ENCODE measurements at places on chromosomes 5 and 9.

DNA sequence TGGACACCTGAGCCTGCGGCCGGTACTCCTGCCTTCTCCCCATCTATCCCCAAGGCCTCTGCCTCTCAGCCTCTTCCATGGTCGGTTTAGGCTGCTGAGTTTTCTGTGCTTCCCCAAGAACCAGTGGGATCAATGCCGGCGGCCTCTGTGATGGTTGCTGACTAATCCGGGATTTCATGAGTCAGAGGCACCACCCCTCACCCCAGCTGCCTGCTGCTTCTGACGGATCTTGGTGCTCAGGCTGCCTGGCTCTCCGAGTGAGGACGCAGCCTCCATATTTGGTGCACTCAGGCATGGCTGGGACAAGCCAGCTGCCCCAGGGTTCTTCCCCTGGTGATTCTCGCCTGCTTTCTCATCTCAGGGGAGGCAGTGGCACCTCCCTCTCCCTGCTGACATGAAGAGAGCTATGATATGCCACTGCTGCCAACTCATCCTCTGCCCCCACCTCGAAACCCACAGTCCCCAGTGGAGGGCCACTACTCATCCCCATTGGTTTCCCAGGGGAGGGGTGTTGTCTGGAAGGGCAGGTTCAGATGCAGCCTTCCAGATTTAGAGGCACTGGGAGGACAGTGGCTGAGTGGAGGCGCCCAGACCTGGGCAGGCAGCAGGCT, 3.3 kb upstream of the MAN1B1 start:
- DNase-seq: peak; percentile 100

DNA sequence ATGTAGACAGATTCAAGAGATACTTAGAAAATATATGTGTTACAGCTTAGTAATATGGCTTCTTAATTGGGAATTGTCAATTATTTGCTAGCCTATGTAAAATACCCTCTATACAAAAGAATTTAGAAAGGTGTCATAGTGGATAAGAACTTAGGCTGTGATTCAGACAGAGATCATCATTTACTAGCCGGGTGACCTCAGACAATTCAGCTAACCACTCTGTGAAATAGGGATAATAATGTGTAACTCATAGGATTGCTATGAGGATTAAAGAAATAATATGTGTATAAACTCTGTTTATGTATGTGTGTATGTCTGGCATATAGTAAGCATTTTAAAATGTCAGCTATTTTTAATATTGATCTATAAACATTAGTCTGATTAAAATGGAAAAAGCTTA, 5.9 kb upstream of the LARS1 start:
- peak; percentile 90 for DNase-seq

DNA sequence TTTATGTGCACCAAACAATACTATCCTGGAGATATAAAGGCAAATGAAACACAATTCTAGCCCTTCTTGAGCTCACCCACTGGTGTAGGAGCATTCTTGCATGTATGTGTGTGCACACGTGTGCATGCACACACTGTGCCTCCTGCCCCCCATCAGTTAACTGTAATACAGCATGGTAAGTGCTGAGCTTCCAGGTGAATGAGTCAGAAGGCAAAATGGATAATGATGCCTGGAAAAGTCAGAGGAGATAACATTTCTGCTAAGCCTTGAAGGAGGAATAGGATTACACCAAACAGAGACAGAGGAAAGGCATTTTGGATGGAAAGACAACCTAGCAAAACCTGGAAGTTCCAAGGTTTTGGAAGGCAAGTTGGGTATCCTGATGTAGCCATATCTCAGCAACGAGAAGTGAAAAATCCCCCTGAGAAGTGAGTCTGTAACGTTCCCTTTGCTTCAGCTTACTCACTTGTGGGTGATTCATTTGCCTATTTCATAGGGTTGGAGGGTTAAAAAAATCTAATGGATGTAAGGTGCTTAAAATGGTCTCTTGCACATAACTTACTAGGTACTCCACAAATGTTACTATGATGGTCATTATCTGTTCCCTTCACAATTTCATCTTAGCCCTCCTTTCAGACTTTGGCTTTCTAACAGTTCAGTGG, 101.4 kb upstream of the STC2 start:
- DNase-seq: peak; percentile 52

DNA sequence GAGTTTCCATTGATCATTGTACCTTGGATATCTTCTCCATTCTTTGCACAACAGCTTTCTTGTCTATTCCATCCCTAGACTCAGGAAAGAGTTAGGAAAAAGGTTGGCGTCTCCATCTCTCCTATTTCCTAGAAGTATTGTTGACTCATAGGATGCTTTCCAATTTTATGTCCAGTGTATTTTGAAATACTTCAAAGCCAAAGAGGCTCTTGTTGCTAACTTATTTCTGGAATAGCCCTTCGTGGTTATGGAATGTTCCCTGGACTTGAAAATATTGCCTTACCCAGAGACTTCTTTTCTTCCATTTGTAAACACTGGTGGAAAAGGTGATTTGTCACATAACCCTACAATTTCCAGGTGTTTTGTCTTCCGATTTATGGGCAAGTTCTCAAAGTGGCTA, 402.3 kb upstream of the ZNF608 start:
- no peak for DNase-seq

DNA sequence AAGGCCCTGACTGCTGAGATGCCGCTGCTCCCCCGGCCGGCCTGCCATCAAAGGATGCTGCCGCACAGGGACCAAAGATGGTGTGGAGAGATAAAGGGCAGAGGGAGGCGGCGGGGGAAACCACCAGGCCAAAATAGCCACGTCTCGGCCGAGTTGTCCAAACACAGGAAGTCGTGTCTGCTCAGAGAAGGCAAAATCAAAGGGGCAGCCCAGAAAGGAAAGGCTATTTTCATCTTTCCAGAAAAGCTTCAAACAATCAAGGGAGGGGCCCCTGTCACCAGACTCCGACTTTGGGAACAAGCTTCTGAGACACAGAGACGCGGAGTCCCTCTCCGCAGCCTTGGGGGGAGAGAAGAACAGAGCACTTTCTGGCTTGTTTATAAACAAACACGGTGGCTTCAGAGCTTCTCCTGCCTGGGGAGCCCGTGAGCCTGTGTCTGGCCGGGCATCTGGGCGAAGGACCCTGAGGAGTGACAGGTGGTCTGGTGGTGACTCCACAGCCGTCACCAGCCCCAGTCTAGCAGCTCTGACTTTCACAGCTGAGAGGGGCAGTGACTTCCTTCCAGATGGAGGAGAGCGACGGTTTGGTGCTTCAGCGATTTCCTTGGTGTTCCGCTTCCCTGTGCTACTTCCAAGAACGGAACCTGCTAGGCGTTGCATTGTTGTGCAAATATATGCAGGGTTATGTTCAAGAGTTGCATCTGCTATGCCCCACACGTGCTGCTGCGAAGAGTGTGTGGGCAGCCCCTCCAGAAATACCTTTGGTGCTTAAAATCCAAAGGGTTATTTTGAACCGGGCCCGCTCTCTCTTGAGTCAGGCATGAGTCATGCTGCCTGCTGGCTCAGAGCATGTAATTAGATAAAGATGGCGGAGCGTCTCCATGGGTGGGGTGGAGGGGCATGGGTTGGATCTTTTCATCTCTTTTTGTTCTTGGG, 24.0 kb downstream of the ADAMTSL2 start:
- peak; percentile 47 for DNase-seq

- DNase-seq: no peak
Observed at GRCh38 chr9:70480405-70480980, 66.0 kb upstream of the KLF9 start.

- no peak for DNase-seq
Observed at GRCh38 chr5:65651144-65651543, 26.3 kb downstream of the SHLD3 start.

- no peak for DNase-seq
Observed at GRCh38 chr9:132114102-132114707, 34.5 kb upstream of the MED27 start.

DNA sequence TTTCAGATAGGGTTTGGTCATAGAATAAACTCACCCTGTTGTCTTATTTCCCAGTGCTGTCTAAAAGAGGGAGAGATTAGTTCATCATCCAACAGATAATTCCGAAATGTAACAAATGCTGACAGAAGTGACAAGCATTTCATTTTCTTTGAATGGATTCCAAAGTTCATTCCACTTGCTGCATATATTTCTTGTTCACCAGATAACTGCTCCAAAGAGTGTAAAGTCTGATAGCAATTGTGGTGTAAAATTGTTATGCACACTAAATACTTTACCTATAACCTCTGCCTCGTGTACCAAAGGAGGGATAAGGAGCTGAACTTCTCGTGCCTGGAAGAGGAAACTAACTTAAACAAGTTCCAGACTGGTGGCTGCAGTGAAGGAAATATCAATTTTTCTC, 290.0 kb upstream of the ADAMTSL1 start:
- no peak for DNase-seq

DNA sequence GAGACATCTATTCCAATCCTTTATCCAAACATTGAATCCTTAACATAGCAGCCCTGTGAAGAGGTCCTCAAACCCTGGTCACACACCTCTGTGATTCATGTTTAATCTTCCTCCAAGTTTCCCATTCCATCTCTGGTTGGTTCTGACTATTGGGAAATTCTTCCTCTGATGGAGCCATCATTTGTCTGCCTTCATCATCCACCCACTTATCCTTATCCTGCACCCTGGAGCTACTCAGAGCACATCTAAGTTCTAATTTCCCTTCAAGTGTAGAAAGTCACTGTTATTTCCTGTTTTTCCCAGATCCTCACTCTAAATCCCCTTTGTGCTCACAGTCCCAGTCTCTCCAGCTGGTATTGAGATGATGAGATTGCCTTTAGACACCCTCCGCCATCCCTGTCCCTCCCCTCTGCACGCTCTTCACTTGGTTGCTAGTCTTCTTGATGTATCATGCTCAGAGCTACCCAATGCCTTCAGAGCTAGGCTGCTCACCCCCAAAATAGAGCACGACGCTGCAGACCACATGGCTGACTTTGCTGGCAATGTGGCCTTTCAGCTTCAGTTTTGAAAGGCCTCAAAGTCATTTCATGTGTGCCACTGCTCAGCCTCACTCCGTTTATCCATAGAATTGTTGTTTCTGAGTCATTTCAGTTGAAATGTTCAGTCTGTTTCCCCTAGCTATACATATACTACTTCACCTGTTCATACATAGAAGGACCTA, 154.3 kb downstream of the PALM2AKAP2 start:
- DNase-seq: no peak

- no peak for DNase-seq
Observed at GRCh38 chr5:20213803-20214202, 225.8 kb upstream of the CDH18 start.

DNA sequence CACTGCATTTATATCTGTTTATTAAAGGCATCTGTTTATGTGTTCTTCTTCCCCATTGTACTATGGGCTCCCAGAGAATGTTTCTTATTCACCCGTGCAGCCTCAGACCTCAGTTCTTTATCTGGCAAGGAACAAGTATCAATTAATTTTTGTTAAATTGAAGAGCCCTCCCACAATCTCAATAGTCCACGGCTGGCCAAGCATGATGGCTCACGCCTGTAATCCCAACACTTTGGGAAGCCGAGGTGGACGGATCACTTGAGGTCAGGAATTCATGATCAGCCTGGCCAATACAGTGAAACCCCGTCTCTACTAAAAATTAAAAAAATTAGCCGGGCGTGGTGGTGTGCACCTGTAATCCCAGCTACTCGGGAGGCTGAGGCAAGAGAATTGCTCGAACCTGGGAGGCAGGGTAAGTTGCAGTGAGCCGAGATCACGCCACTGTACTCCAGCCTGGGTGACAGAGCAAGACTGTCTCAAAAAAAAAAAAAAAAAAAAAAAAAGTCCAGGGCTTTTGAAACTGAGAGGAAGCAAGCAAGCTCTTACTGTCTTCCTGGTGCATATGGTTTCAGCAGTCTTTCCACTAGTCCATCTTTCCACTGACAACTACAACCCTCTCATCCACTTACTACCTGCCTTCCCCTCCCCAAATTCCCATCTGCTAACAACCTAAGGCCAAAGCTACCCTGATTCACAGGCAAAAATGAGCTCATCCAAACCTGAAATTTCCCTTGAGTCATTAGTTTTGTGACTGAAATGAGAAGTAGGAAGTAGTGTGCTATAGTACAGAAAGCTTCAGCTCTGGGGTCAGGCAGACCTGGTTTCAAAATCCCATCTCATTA, 2.3 kb upstream of the HK3 start:
- DNase-seq: peak; percentile 54

- peak; percentile 28 for DNase-seq
Observed at GRCh38 chr9:129111528-129112151, 425 bp downstream of the PTPA start.

DNA sequence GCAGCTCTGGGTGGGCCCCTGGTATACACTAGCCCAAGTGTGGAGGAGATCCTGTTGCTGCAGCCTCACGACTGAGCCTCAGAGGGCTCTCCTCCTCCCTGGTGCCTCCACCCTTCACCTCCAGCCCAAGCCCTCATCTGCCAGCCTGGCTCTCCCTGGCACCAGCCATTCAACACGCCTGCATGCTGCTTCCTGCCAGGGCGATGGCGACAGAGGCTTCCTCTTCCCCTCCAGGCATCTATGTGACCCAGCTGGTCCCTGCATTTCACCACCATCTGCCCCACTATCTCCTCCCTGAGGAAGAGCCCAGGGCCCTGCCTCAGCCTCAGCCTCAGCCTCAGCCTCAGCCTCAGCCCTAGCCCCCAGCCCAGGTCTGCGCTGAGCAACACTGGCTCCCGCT, 54.8 kb upstream of the ANGPTL2 start:
- no peak for DNase-seq

- no peak for DNase-seq
Observed at GRCh38 chr5:177368869-177369644, 11.3 kb downstream of the RGS14 start.

- DNase-seq: no peak
Observed at GRCh38 chr5:151465476-151465875, 18.1 kb downstream of the SLC36A1 start.

- DNase-seq: no peak
Observed at GRCh38 chr9:119941091-119941490, 571.9 kb upstream of the BRINP1 start.

GRCh38 chr5:145854651-145855258, 18.1 kb downstream of the GRXCR2 start:
- DNase-seq: peak; percentile 81

- no peak for DNase-seq
Observed at GRCh38 chr5:74629326-74629725, 11.2 kb downstream of the ENC1 start.

GRCh38 chr5:137061382-137061781, 437.7 kb downstream of the SPOCK1 start:
- no peak for DNase-seq

- no peak for DNase-seq
Observed at GRCh38 chr5:139470821-139471300, at the start of gene SMIM33. SMIM33 (plus strand) TSS chr5:139471004; CDS start chr5:139471122, 118 bp downstream.

- peak; percentile 61 for DNase-seq
Observed at GRCh38 chr9:123335193-123335985, 20.6 kb upstream of the CRB2 start.

All from RCC 7860 (cell line).